Ovary (tissue), 10 donors: ENCODE measurements at places on chromosomes 3 and 15. TPM values are rescaled to one million over a fixed set of nuclear protein-coding genes. Genes with fewer than 3 reads are reported as not detected.
A peak's percentile ranks its signal among the peaks of the same experiment; 100 is the strongest.

Gene CD86
- polyA plus RNA-seq = 8.7 TPM

- DNase-seq = no peak
Observed at GRCh38 chr3:37096975-37097374, 77.4 kb downstream of the LRRFIP2 start.

DNA sequence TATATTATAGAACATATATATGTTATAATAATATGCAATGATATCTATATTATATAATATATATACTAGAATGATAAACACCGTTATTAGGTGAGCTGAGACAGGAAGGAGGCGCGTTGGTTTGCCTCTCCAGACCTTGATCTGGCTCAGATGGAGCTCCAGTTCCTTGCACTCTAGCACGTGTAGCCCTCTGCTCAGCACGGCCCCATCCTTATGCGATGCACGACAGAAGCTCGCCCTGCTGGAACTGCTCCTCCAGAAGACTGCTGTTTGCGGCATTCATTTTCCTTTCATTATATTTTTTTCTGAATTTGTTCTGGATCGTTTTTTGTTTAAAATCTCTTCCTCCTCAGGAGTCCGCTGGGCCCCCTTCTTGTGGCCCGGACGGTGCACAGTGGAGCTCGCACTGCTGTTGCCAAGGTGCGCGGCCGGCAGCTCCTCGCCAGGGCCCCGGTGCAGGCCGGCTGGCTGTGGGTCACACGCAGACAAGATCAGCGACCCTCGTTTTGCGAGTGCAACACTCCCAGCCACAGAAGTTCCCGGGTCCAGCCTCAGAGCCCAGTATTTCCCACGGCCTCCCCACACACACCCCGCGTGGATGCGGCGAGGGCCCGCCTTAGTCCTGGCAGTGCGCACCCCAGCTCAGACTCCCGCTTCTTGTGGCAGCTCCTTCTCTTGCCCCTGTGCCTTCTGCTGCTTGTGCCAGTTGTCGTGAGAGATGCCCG is 112.2 kb downstream of the CHL1 start:
- no peak for DNase-seq

Gene FBXW12
- polyA plus RNA-seq = not detected

DNA sequence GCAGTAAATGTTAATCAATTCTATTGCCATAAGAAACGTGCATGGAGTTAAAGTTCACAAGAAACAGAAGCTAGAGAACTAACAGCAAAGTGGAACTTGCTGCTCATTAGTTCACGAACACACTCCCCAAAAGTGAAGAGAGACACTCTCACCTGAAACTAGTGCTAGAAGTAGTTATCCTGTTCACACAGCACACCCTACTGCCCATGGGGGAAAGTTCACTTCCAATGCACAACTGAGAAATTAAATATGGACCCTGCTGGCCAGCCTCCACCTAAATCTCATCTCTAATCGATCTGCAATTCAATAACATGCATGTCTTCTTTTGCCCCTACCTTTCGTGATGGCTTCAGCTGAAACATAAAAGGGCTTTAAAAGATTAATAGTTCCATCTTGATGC is 39.4 kb upstream of the FRMD4B start:
- no peak for DNase-seq

Gene COL7A1
- 18.4 TPM for polyA plus RNA-seq

Gene NSUN3
- polyA plus RNA-seq = 7.1 TPM

- no peak for DNase-seq
Observed at GRCh38 chr3:47035645-47036044, 56.2 kb downstream of the NBEAL2 start.

DNA sequence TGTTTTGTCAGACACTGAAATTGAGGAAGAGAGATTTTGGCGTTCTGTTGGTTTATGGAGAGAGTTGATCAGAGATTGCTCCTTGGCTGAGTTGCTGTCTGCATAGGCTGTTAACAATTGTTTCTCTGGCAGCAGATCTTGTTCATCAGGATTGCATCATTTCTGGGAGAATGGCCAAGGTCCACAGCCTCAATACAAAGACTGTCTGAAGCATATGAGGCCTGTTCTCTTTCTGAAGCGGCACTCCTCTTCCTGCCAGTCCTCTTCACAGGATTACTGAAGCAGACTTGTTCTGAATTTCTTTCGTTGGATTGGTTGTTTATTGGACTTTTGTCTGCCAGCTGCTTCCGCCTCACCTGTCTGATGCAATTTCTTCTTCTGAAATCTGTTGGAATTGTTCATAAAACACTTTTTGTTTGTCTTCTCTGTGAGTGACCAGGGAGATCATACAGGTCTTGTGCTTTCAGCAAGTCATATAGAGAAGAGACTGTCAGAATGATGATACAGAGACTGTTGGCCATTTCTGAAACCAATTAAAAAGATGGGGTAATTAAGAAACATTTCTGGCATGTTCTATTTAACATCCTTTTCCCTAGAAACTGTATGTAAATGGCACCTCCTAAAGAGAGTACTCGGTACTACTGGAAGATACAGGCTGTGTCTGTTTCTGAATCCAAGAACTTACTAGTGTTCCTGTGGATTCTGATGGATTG is 25.5 kb downstream of the SETD5 start:
- peak; percentile 53 for DNase-seq

DNA sequence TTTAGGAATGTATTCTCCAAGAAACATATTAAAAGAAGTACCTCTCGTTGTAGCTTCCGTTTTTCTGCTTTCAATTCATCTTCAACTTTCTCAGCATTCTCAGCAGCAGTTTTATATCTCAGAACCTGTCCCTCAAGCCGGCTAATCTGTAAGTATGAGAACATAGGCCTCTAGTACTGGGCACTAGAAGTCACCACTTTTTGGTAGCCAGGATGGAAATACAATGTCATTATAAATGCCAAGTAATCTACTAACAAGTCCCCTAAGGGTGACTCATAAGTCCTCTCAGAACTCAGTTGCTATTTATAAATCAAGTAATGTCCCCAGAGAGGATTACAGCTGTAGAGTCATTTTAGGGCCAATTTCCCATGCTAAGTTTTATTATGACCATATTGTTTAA is 61.1 kb downstream of the MLH1 start:
- DNase-seq = no peak

DNA sequence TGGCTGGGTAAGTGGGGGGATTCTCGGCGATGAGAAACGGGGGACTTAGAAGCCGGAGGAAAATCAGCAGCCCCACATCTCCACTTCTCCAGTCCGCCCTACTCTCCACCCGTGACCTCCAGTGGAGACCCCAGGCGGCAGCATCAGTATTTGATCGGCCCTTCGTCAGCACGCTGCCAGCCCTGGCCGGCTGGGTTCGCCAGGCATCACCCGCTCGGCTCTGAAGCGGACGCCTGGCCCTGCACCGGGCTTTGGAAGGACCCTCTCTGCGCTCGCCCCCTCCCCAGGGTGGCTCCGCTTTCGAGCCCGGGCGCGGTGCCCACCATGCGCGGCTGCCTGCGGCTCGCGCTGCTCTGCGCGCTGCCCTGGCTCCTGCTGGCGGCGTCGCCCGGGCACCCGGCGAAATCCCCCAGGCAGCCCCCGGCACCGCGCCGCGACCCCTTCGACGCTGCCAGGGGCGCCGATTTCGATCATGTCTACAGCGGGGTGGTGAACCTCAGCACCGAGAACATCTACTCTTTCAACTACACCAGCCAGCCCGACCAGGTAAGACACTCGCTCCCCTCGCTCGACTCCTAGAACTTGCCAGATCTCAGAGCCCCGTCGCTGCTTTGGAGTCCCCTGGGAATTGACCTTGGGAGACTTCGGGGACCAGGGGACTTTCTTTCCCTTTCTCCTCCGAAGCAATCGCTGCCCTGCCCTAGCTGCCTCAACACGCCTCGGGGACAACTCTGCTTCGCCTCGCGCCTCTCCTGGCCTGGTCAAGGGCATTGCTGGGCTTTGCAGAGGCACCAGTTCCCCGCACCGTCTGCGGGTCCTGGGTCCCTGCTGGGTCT is 561 bp downstream of the SIDT1 start:
- peak; percentile 31 for DNase-seq

Gene ABI3BP
- polyA plus RNA-seq = 229 TPM

- DNase-seq = no peak
Observed at GRCh38 chr3:24951180-24951579, 456.5 kb upstream of the THRB start.

DNA sequence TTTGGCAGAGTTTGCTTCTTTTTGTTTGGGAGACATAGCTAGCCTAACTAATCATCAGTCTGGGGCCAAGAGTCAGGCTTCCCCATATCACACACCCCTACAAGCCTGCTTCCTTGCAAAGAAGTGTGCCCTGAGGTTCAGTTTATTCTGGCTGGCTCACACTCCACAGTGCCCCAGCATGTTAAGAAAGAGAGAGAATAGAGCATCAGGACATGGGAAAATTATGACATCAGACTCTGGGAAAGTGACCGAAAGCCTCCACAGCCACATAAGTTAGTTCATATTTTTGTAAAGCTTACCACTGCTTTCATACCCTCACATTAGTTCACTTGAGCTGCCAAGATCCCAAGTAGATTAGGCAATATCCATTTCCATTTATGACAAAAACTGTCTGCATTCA is 63.0 kb upstream of the CFAP161 start:
- no peak for DNase-seq

DNA sequence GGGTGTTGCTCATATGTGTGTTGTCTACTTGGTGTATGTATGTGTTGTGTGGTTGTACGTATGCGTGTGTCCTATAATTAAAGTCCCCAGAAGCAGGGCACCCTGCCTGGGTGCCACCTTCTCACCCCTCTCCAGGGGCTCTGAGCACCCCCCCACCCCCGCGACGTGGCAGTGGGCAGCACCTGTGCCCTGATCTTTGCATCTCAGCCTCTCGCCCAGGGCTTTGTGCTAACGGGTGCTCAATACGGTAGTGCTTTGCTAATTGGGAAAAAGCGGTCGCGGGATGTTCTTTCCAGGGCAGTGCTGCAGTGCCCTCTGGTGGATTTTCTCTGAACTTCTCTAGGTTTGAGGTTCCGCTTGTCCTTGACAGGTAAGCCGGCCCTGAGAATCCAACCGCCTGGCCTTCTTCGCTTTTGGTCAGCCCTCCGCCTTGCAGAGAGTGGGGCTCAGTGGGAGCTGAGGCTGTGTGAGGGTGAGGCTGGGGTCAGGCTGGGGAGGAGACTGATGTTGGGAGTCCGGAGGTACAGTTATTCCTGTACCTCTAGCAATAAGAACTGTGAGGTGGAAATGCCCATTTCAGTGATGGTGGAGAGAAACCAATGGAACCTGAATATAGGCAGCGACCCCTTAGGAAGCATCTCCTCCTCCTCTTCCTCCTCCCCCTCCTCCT is 17.6 kb upstream of the EPHB3 start:
- peak; percentile 81 for DNase-seq

Gene LRRC57
- polyA plus RNA-seq = 7.9 TPM

DNA sequence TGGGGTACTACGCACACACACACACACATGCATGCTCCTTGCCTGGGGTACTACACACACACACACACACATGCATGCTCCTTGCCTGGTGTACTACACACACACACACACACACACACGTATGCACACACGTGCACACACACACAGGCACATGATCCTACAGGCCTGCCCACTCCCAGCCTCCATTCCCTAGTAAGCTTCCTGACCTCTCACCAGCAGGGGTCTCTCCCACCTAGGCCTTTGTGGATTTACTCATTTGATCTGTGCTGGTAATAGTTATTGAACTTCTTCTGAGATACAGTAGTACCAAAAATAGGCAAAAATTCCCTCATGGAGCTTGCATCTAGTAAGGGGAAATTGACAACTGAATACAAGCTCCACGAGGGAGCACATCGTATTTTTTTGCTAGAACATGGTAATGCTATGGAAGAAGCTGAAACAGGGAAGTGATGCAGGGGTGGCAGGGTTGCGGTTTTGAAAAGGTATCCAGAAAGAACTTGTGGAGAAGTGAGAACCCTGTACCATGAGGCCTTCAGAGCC is 19.1 kb downstream of the TTC21A start:
- DNase-seq = no peak

DNA sequence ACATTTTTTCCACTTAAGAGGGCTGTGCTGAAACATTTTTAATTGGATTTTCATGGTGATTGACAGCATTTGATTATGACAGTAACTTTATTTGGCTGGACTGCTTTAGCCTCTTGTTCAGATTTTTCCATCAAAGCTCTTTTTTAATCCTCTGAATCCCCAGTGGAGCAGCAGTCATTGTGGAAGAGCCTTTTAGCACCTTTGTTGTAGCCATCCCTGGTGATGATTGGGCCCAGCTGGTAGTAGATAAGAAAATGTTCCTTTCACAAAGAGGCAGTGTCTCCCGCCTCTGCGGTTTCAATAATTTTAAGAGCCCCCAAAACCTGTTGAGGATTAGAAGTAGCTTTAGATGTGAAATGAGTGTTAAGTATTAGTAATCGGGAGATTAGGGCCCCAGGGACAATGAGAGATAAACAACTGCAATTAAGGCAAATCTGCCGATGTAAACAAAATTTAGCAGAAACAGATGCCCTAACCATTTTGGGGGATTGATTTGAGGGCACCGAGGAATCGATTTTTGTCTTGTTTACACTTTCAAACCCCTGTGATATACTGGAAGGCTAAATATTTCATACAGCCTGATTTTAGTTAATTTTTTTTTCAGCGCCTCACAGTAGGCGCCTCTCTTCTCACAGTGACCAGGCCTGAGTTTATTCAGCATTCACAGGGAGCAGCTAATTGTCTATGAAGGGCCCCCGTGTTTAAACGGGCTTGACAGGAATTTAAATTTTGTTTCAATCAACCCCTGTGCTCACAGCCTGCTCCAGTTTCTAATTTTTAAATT is 43.2 kb upstream of the SKOR1 start:
- no peak for DNase-seq

- no peak for DNase-seq
Observed at GRCh38 chr15:87743562-87743961, 513.0 kb downstream of the NTRK3 start.

- no peak for DNase-seq
Observed at GRCh38 chr3:136745916-136746315, 6.3 kb downstream of the STAG1 start.

Gene CPLX3
- polyA plus RNA-seq = not detected

DNA sequence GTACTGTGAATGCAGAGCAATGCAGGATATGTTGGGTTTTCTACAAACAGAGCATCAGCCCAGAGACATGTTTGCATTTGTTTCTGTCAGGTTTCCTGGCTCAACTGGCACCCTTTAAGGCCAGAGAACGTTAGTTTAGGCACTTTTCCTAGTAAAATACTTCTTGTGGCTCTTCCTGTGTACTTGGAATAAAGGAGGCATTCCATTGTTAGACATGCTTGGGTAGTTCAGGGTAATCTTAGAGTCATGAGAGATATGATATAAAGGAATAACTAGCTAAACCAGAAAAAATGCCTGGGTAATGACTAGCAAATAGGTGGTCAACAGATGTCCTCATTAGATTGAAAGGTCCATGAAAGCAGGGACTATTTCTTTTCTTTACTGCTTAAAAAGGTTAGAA is 60.4 kb upstream of the RBM5 start:
- no peak for DNase-seq

DNA sequence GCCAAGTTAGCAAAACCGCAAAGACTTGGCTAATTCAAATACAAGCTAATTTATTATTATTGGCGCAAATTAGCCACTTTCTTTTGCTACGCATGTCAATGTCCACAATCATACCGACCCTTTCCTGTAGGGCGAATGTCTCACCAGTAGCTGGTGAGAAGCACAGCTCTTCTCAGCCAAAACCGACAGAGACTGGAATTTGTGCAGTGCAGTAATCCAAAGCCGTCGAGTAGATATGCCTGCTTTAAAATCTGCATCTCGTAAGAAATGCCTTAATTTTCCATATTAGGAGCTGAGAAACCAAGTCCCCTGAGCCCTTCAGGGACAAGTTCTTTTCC is 614 bp upstream of the MINDY2 start:
- no peak for DNase-seq
